Karpas-422 (cell line): ENCODE measurements at places on chromosomes 2 and 18.

GRCh38 chr2:160333324-160334027 is 133.4 kb upstream of the ITGB6 start:
- DNase-seq: peak; percentile 16

DNA sequence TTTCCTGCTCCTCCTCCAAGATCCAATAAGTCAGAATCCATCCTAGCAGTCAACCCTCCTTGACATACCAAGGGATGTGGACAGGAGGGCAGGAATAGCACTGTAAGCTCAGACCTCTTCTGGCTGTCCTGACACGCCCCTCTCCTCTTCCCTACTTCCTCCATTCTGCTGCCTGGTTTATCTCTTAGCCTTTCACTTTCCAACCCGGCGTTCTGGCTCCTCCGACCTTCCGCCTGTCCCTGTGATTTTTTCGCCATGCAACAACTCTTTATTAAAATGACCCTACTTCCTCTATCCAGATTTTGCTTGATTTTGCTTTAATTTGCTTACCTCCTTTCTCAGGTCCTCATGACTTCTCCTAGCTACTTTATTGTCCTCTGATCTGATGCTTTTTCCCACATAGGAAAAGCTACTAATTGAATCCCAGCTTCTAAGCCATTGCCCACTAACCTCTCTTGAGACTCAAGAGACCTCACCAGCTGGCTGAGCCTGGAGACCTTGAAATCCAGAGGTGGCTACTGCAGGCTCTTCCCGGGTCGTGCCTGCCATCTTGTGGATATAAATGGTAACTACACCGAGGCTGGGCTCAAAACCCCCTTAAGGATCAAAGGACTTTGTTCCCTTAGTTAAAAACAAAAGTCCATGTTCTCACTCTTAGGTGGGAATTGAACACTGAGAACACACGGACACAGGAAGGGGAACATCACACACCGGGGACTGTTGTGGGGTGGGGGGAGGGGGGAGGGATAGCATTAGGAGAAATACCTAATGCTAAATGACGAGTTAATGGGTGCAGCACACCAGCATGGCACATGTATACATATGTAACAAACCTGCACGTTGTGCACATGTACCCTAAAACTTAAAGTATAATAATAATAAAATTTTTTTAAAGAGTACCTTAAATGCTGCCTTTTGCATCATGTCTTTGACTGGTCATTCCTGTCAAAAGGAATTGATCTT is 139.4 kb downstream of the AKAIN1 start:
- DNase-seq: peak; percentile 84

DNA sequence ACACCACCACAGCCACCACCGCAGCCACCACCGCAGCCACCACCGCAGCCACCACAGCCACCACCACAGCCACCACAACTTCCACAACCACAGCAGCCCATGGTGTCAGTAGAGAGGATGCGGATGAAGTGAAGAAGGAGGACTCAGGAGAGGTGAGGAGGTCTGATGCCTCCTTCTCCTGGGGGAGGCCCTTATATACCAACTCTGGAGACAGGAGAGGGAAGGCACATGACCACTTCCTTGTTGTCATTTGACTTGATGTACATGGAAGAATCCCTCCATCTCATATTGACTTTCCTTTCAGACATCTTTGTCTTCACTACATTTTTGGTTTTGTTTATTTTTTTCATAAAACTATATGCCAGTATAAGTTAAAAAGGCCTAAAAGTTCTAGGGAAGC is at the start of gene SCYGR3:
TSS of gene SCYGR3 (minus strand) at position 101 of the 400 bp plus-strand sequence. CDS start at position 101, 0 bp downstream.
- DNase-seq: no peak

DNA sequence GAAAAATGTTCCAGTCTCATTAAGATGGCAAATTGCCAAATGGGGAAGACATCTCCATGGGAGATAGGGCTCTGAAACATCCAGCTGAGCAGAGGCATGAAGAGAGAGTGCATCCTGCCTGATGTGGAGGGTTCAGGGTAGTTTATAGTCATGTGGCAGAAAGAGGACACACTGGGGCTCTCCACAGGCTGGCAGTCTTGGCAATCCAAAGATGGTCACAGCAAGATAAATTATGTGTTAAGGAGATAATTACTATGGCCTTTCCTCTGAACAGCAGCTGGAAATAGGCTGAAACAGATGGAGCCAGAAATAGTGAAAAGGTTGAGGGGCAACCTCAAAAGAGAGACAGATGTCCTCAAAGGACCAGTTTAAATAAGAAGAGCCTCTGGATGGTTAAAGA is 97.2 kb downstream of the DCC start:
- DNase-seq: no peak

DNA sequence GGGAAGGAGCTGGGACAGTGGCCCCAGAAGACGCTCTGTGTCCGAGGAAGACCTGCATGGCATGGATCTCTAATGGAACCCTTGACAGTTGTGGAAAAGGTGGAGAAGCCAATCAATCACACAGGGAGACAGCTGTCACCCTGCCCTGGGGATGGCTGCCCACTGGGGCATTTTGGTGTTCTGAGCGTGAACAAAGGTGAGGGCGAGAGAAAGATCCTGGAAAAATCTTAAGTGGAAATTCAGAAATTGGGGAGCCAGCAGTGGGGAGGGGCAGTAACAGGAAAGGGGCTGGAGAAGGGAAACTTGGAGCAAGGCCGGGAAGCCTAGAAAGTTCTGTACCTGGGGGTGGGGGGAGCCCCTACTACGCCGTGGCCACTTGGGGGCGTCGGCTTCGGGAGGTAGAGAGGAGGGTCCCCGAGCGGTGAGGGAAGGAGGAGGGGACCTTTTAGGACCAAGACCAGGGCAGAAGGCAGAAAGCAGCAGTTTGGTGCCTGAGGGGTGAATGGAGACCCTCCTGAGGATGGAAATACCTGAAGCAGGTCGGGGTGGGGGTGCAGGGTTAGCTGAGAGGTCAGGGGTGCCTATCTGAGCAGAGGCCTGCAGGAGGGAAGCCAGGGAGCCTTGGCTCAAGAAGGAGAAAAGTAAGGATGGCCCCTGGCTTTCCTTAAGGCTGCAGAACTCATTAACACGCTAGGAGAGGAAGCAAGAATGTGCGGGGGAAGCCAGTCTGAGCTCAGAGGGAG is 30.0 kb downstream of the NGEF start:
- DNase-seq: peak; percentile 50

GRCh38 chr2:41026613-41027012 is 574.7 kb upstream of the SLC8A1 start:
- DNase-seq: no peak

DNA sequence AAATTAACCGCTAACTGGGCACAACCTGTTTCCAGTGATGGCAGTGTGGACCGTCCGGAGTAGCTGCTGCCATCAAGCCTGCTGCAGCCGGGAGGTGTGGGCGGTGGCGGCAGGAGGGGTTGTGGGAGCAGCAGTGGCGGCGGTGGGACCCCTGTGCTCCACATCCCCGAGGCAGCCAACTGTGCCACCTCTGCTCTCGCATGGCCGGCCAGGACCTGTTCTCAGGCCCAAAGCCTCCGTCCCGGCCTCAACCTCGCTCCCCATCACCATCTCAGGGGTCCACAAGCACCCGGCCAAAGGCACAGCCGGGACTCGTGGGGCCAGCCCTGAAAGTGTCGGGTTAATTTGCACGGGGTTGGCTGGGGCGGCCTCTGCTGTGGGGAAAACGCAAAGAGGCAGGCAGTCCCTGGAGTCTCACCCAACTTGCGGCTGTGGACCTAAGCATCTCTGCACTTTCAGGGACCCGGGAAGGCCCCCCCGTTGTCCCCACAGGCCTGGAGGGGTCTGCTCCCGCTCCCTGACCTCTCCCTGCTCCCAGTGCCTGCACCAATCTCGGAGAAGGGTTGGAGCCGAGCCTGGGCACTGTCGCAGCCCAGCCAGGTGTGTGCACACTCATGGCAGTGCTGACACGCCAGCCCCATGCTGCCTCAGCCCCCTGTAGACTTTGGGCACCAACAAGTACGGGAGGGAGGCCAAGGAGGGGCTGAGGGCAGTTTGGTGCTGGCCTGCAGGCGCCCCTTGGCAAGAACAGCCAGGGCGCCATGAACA is 44.4 kb upstream of the PEX13 start:
- peak; percentile 94 for DNase-seq

DNA sequence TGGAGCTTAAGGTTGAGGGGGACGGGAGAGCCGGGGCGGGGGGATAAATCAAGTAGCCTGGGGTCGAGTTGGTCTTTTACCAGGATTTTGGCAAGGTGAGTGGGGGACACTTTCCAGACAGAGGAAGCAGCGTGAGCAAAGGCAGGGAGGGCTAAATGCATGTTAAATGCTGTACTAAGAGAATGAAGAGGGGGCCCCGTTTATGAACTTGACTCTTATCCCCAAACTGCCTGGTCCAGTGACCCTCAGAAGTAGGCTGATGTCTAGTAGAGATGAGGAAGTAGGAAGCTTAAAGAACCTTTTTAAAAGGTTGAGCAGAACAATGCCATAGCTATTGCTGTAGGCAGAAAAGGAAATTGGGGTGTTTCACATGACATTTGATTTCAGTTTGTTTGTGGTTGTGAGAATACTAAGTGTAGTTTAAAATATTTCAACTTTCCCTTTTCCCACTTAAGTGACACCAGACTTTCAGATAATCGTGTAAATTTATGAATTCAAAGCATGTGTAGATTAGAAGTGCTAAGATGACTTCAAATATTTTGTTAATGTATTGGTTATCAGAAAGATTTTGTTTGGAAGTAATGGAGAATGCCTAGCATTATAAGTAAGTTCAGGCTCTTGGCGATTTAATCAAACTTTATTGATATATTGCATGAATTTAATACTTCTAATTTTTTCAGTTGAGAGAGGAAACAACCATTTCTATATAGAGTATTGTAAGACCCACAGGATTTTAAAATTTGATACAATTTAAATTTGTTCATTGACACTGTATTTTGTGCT is 1.8 kb downstream of the REL start:
- peak; percentile 93 for DNase-seq

DNA sequence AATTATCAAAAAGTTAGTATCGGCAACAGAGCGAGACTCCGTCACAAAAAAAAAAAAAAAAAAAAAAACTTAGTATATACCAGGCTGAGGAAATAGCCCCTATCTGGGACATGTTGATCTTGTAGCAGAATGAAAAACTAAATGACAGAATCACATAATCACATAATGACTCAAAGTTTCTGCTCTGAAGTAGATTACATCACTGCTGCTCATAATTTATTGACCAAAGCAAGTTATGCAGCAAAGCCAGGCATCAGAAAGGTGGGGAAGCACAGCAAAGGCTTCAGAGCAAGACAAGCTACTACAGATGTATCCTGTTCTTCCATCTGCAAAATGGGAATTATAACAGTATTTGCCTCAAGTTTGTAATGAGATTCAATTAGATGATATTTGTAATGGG is 68.1 kb downstream of the BOD1L2 start:
- no peak for DNase-seq

GRCh38 chr2:71706121-71706520 is 252.8 kb downstream of the DYSF start:
- no peak for DNase-seq

GRCh38 chr18:78071776-78072175 is 822.1 kb downstream of the GALR1 start:
- no peak for DNase-seq

- DNase-seq: no peak
Measured at GRCh38 chr2:165274698-165275097, 35.5 kb downstream of the SCN2A start.

DNA sequence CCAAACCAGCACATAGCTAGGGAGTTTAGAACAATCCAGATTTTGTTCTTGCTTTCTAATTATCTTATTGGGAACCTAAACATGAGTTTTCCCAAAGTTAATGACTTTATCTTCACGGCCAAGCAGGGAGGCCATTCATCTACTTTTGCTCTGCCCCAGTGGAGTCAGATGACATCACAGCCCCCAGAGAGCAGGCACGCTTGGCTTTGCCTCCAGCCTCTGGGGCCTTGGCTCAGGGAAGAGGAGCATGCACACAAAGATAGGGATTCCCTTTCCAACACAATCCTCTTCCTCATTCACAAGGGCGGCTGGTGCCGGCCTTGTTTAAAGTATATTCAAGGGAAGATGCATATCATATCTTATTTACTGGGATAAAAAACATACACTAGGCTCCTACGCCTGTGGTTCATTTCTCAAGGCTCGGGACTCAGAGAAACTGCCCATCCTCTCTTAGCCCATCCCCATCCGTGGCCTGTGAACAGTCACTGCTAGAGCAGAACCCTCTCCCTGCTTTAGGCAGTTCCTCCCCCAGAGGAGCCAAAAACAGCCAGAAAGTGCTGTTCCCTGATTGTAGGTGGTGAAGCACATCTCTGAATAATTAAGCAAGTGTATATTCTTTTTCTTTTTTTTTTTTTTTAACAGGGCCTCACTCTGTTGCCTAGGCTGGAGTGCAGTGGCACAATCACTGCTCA is 21.2 kb downstream of the TGFA start:
- no peak for DNase-seq

DNA sequence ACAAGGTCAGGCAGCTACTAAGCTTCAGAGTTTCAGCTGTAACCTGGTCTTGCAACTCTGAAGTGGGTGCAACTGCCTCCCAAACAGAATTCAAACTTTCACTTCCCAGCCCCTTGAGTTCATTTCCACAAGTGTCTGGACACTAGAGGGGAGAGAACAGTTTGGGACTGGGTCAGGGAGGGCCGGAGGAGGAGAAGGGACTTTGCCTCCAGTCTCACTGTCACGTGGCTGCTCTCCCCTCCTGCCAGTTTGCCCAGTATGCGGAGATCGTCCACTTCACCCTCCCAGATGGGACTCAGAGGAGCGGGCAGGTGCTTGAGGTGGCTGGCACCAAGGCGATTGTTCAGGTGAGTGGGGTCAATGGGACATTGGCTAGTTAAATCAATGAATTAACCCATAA is 20.6 kb upstream of the ANKRD53 start:
- no peak for DNase-seq

DNA sequence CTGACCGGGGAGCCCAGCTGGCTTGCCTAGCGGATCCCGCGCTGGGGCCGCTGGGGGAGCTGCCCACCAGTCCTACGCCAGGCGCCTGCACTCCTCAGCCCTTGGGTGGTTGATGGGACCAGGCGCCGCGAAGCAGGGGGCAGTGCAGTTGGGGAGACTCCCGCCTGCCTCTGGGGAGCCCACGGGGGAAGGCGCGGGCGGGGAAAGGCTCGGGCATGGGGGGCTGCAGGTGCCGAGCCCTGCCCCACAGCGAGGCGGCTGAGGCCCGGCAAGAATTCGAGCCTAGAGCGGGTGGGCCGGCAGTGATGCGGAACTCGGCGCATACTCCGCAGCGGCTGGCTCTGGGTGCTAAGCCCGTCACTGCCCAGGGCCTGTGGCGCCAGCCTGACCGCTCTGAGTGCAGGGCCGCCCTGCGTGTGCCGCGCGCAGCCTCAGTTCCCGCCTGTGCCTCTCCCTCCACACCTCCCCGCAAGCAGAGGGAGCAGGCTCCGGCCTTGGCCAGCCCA is 249.1 kb upstream of the TEKT4 start:
- DNase-seq: no peak

DNA sequence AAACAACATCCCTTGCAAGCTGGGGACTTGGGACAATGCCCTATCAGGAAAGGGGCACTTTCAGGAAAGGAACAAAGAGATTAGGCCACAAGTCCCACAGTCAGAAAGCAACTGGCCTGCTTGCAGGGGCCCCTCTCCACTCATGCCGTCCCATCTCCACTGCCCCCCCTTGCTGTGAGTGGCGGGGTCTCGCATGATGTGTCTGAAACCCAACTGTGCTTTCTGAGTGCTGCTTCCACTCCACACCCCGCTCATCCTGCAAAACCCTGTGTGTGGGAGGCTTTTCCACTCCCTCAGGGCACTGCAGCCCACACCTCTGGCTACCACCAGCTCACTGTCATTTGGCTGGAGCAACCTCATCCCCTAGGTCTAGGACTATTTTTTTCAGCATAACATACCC is 7.9 kb downstream of the HS6ST1 start:
- DNase-seq: no peak

- no peak for DNase-seq
Measured at GRCh38 chr2:95384854-95385569, 17.5 kb upstream of the FAHD2A start.
